ENCODE measurements at places on chromosomes 7 and 10. TPM values are rescaled to one million over a fixed set of nuclear protein-coding genes. Genes with fewer than 3 reads are reported as not detected.

The TMEM229A gene
- not detected for total RNA-seq

The CFAP70 gene
- 0.10 TPM for total RNA-seq

The CYP3A7 gene
- total RNA-seq = not detected

The C10orf67 gene
- 0.17 TPM for total RNA-seq

The OPN4 gene
- total RNA-seq = not detected

The GIMAP4 gene
- not detected for total RNA-seq

The PKD2L1 gene
- total RNA-seq = 0.09 TPM

The TMEM196 gene
- not detected for total RNA-seq

The STEAP1 gene
- total RNA-seq = 15.9 TPM

The NPY gene
- total RNA-seq = not detected

The SPDYE11 gene
- total RNA-seq = not detected

The UPK3B gene
- total RNA-seq = 19.4 TPM

The CRTAC1 gene
- total RNA-seq = 2.0 TPM

The TRIM50 gene
- total RNA-seq = not detected

The PRSS37 gene
- not detected for total RNA-seq

The BTBD16 gene
- total RNA-seq = 1.7 TPM

The CELF2 gene
- total RNA-seq = 0.16 TPM

The GSTO2 gene
- 1.5 TPM for total RNA-seq

The BMPER gene
- 5.1 TPM for total RNA-seq

The PAPOLB gene
- total RNA-seq = not detected

The CDK14 gene
- total RNA-seq = 0.23 TPM

The MMD2 gene
- not detected for total RNA-seq

The OR13A1 gene
- not detected for total RNA-seq

The FZD1 gene
- total RNA-seq = 2.1 TPM

The GPNMB gene
- 3.4 TPM for total RNA-seq

The NPSR1 gene
- total RNA-seq = not detected

The PDAP1 gene
- total RNA-seq = 176 TPM

The PDZD7 gene
- total RNA-seq = 0.67 TPM

The SPDYE5 gene
- not detected for total RNA-seq

The MKI67 gene
- 58.9 TPM for total RNA-seq

The ERVW-1 gene
- total RNA-seq = not detected

The PTPRZ1 gene
- not detected for total RNA-seq

The BRAF gene
- total RNA-seq = 7.1 TPM

The THSD7A gene
- 1.7 TPM for total RNA-seq

The CPVL gene
- total RNA-seq = 0.55 TPM

The CPED1 gene
- total RNA-seq = not detected

The HMX3 gene
- total RNA-seq = not detected

The KDM7A gene
- total RNA-seq = 2.6 TPM

The ACSM6 gene
- total RNA-seq = not detected

The CLCN1 gene
- not detected for total RNA-seq

The SLC39A12 gene
- total RNA-seq = not detected

The LMBR1 gene
- 26.6 TPM for total RNA-seq

The ANKMY2 gene
- total RNA-seq = 14.3 TPM

The NYAP1 gene
- total RNA-seq = 2.8 TPM

The ALOX5 gene
- 0.38 TPM for total RNA-seq

The HTR5A gene
- not detected for total RNA-seq

The HBP1 gene
- total RNA-seq = 12.0 TPM

The PPP1R9A gene
- total RNA-seq = 3.8 TPM

The CFTR gene
- not detected for total RNA-seq

The METTL27 gene
- total RNA-seq = 9.8 TPM

The NKX1-2 gene
- 0.06 TPM for total RNA-seq
